ENCODE measurements at places on chromosomes 12 and 14.

GRCh38 chr12:94868161-94868560 lies 135.3 kb downstream of the NDUFA12 start:
- no peak for DNase-seq

GRCh38 chr14:90583427-90583826 lies 186.6 kb downstream of the CALM1 start:
- no peak for DNase-seq

DNA sequence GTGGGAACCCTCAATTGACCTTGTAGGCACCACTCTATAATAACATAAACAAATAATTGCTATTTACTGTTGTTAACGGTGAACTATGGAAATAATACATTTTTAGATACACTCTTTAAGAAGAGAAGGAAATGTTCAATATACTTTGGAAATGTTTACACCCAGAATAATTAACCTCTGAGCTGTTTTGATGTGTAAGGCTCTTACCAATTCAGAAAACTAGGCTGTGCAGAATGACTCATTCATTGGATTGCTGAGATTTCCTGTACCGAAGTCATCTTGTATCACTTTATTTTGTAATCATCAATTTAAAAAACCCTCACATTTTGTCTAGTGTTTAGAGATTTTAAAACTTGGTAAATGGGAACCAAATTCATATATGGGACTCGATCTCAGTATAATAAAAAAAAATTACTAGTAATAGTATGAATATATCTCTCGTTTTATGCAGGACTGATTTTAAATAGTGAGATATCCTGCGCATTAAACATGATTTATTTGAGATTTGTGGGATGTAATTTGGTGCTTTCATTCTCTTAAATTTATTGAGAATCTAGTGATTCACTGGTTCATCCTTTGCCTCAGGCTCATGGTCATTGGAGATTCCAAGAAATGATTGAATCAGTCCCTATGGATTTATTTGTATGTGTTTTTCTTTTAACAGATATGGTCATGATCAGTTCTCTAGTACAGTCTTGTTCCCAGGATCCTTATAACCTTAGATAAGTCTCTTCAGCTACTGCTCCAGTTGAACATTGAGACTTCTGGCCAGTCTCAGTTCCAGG lies 3.9 kb downstream of the SAMD4A start:
- DNase-seq, result no peak

DNA sequence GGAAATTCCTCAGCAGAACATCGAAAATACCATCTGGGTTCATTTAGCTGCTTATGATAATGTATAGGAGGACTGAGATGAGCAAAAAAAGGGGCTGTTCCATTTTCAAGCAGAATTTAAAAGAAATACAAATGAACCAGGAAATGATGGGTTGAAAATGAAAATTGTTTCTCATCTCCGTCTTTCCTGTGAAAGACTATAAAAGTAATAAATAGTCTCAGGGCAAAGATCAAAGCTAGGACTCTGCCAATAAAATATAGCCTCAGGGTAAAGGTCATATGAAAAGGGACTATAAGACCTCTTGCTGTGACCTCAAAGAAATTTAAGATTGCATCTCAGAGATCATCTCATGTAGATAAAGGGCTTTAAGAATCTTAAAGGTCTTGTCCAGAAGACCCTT lies 478.0 kb downstream of the BTG1 start:
- DNase-seq, result no peak

- DNase-seq, result no peak
Observed at GRCh38 chr14:74501135-74501614, 7.6 kb downstream of the ISCA2 start.

- DNase-seq, result no peak
Observed at GRCh38 chr14:33509454-33509853, 441.4 kb downstream of the EGLN3 start.

GRCh38 chr14:96711559-96712267 lies 85.5 kb upstream of the VRK1 start:
- no peak for DNase-seq

DNA sequence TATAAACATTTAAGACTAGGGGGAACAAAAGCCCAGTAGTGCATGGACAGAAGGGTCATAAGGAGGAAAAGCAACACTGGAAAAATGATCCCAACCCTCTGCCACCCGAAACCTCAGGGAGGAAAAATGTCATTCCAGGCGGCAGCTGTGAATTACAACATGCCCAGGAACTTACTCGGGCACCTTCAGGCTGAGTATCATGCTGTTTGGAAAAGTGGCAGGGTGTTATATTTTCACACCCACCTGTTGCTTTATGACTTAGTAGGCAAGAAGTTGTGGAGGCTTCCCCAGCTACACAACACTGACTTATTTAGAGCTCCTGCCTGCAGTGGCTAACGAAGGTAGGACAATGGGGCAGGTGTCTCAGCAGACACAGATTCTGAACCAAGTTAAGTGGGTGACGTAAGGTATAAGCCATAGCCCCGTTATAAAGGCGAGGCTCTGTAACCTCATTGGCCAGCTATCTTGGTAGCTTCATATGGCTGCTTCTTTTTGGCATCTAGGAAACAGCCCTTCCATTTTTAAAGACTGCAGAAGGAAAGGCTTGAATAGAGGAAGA lies 96.1 kb upstream of the IFNG-AS1 start:
- DNase-seq, result no peak

- DNase-seq, result no peak
Observed at GRCh38 chr12:45458238-45458637, 242.3 kb downstream of the ANO6 start.

GRCh38 chr14:99968941-99969340 lies 96.3 kb upstream of the EVL start:
- DNase-seq, result no peak

GRCh38 chr12:12331896-12332295 lies 18.1 kb downstream of the MANSC1 start:
- DNase-seq, result no peak

Measured in brain pericyte (primary cell).